ENCODE measurements at places on chromosomes 7 and 10.

DNA sequence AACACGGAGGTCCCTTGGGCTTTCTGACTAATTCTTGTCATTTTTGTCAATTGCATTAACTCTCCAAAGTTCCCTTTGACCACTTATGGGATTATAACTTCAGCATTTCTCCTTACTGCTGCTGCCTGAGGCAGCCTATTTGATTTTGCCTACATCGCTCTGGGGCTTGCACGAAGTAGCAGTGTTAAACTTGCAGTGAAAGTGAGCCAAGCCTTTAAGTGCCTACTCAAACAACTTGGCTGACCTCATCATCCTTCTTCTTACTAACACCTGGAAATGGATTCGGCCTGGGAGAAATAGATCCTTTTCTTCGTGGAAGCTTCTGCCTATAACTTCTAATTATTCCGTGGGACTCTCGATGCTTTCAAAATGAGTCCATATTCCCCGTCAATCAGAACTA lies 76.6 kb downstream of the DGKB start:
- H3K36me3 ChIP-seq: no peaks in the 10 kb centered on the region
- no peak overlapping the region for H3K4me3 ChIP-seq
- DNase-seq: no peak
- H3K27me3 ChIP-seq: no peaks in the 10 kb centered on the region
- H3K4me1 ChIP-seq: no peaks in the 10 kb centered on the region
- H3K27ac ChIP-seq: no peak overlapping the region

GRCh38 chr7:82594665-82595064 lies 151.1 kb upstream of the CACNA2D1 start:
- H3K27ac ChIP-seq: no peak overlapping the region
- no peak overlapping the region for H3K4me3 ChIP-seq
- no peaks in the 10 kb centered on the region for H3K36me3 ChIP-seq
- DNase-seq: no peak
- H3K4me1 ChIP-seq: no peaks in the 10 kb centered on the region

GRCh38 chr10:19931894-19932590 lies 115.8 kb downstream of the PLXDC2 start:
- H3K27ac ChIP-seq: no peak overlapping the region
- DNase-seq: no peak
- H3K4me1 ChIP-seq: no peaks in the 10 kb centered on the region
- H3K36me3 ChIP-seq: no peaks in the 10 kb centered on the region
- no peak overlapping the region for H3K4me3 ChIP-seq

- H3K4me1 ChIP-seq: no peaks in the 10 kb centered on the region
- no peaks in the 10 kb centered on the region for H3K27me3 ChIP-seq
- DNase-seq: no peak
- H3K27ac ChIP-seq: no peak overlapping the region
- H3K4me3 ChIP-seq: no peak overlapping the region
Measured at GRCh38 chr10:8696746-8697145, 642.3 kb downstream of the GATA3 start.

- peaks cover 2% of the 10 kb centered on the region for H3K27me3 ChIP-seq
- H3K27ac ChIP-seq: no peak overlapping the region
- H3K36me3 ChIP-seq: no peaks in the 10 kb centered on the region
Measured at GRCh38 chr10:95821720-95822119, 65.8 kb downstream of the ENTPD1 start.

DNA sequence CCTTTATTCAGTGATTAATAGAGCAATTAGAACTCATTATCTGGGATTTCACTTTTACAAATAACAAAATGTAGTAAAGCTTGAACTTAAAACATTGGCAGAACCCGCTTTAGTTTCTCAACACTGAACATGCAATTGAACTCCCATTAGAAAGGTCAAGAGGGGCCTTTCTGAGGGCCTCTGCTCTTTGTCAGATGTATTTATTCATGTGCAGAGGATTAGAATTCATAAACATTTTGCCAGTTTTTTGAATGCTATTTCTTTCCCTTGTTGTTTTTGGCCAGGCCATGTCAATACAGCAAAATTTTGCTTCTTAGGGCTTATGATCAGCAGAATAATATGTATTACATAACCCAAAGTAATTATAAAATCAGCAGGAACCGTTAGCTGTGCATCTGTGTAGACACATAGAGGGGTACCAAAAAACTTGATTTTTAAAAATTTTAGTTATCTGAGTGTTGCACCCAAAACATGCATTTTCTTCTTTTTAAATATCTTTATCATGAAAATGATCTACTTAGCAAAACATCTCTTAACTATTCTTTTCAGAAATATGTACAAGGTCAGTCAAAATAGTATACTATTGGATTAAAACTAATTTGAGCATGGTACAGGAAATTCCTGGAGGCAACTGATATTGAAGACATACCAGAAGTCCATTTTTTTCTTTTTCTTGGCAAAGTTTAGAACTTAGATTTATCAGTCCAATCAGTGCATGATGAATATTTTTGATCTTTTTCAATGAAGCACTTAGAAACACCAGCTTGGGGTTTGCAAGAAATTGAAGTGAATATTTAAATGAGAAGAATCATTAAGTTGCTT lies 177.5 kb downstream of the TWIST1 start:
- H3K36me3 ChIP-seq: no peaks in the 10 kb centered on the region
- H3K4me3 ChIP-seq: no peak overlapping the region
- no peak for DNase-seq

- no peaks in the 10 kb centered on the region for H3K36me3 ChIP-seq
- H3K27me3 ChIP-seq: no peaks in the 10 kb centered on the region
- no peak overlapping the region for H3K4me3 ChIP-seq
Measured at GRCh38 chr7:152544971-152545619, 109.3 kb upstream of the KMT2C start.

- H3K27me3 ChIP-seq: no peaks in the 10 kb centered on the region
- peaks cover 45% of the 10 kb centered on the region for H3K4me1 ChIP-seq
- H3K27ac ChIP-seq: peak within 1 kb of the TSS; percentile 32
- no peaks in the 10 kb centered on the region for H3K36me3 ChIP-seq
- peak within 1 kb of the TSS; percentile 62 for H3K4me3 ChIP-seq
- DNase-seq: no peak
Measured at GRCh38 chr10:89327803-89328441, at the start of gene IFIT3. TSS of gene IFIT3 (plus strand) at chr10:89327997. CDS start at chr10:89328074, 77 bp downstream.

DNA sequence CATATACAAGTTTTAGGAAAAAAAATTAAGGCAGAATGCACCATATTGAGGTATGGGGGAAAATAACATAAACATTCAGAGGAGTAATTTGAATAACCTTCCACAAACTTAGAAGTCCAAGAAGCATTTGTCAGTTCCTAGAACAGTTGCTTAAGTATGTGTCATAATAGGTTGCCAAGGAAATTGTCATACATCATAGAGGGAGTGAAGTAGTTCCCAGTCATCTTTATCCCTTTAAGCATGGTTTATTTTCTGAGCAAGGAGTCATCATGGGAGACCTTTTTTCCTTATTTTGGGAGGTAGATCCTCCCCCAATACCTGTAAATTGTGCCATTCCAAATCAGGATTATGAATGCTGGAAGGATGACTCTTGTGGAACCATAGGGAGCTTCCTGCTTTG lies at the start of gene SSMEM1:
SSMEM1 (plus strand) TSS at position 219 of the 400 bp plus-strand sequence; CDS start at position 270, 51 bp downstream.
- no peak within 1 kb of the TSS for H3K27ac ChIP-seq
- H3K4me3 ChIP-seq: no peak within 1 kb of the TSS
- H3K4me1 ChIP-seq: peaks cover 20% of the 10 kb centered on the region

DNA sequence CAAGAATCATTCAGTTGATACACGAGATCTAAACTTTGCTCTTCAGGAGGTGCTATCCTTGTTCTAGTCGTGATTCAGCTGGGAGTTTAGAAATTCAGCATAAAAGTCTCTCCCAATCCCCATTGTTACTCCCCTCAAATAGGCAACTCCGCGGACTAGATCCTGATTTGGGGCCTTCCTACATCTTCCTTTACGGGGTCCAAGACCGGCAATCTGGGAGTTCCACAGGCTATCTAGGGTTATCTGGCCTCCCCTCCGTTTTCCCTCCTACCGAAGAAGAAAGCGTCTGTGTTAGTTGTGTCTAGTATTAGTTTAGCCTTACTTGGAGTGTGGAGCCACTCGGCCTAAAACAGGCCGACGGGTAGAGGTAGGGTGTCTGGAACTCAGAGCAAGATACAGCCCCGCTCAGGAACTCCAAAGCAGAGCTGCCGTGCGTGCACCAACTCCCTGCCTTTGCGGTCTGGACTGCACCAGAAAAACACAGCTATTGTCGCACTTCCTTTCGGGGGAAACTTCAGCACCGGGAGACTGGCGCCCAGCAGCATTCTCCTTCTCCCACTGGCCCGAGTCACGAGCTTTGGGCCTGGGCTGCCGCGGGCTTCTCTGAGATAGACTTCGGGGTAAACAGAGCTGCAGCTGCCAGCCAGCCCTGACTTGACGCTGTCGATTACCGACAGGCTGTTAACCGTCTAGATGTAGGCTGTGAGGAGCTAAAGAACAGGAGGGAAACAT lies 1.5 kb upstream of the DLX5 start:
- H3K27me3 ChIP-seq: peaks cover 62% of the 10 kb centered on the region
- DNase-seq: no peak
- no peak overlapping the region for H3K27ac ChIP-seq
- no peaks in the 10 kb centered on the region for H3K36me3 ChIP-seq
- peaks cover 48% of the 10 kb centered on the region for H3K4me1 ChIP-seq
